ENCODE measurements at places on chromosomes 4 and X. TPM values are rescaled to one million over a fixed set of nuclear protein-coding genes. Genes with fewer than 3 reads are reported as not detected.

The ANOS1 gene
- polyA plus RNA-seq, result 21.8 TPM

The SSX1 gene
- not detected for polyA plus RNA-seq

The MTMR8 gene
- polyA plus RNA-seq, result 5.6 TPM

The GCNA gene
- polyA plus RNA-seq, result 1.2 TPM

The SPANXN3 gene
- not detected for polyA plus RNA-seq

The CEP135 gene
- 8.3 TPM for polyA plus RNA-seq

The MAGEA4 gene
- polyA plus RNA-seq, result 1.0 TPM

The EDNRA gene
- polyA plus RNA-seq, result 1.5 TPM

The MID2 gene
- polyA plus RNA-seq, result 0.31 TPM

The CLIC2 gene
- 0.61 TPM for polyA plus RNA-seq

The HTN3 gene
- polyA plus RNA-seq, result not detected

The CCDC149 gene
- polyA plus RNA-seq, result 2.2 TPM

The SLC9B1 gene
- polyA plus RNA-seq, result 0.66 TPM

The DCAF8L2 gene
- not detected for polyA plus RNA-seq

The TEX11 gene
- 0.28 TPM for polyA plus RNA-seq

The PLAC1 gene
- polyA plus RNA-seq, result 0.50 TPM

The SGCB gene
- polyA plus RNA-seq, result 10.8 TPM

The EFHC2 gene
- polyA plus RNA-seq, result 3.2 TPM

The ARX gene
- 0.13 TPM for polyA plus RNA-seq

The HOPX gene
- not detected for polyA plus RNA-seq

The FAM47E gene
- polyA plus RNA-seq, result 2.3 TPM

The DCAF12L2 gene
- polyA plus RNA-seq, result 0.49 TPM
